Nucleus accumbens (tissue), 56 donors: ENCODE measurements at places on chromosomes 7 and 10.

DNA sequence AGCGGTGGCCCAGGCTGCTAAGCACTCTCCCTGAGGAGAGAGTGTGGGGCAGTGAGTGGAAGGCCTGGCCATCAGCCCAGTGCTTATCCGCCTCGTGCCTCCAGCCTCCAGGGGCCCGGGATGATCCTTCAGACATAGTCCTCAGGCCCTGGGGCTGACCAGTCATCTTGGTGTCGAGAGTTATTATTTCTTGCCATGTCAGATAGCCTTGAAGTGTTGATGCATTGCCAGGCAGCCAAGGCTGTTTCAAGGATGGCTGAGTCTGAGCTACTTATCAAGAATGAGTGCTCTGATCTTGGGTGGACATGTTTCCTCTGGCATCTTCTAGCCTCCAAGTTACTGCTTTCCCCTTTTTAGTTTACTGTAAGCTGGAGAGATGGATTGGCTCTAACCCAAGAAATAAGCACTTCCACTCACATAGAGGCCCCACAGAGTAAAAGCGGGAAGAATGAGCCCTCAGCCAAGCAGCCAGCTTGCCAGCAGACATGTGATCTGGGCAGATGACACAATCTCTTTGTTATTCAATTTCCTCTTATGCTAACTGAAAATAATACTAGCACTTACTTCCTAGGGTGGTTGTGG lies 136.5 kb upstream of the NAMPT start:
- no peak for DNase-seq

DNA sequence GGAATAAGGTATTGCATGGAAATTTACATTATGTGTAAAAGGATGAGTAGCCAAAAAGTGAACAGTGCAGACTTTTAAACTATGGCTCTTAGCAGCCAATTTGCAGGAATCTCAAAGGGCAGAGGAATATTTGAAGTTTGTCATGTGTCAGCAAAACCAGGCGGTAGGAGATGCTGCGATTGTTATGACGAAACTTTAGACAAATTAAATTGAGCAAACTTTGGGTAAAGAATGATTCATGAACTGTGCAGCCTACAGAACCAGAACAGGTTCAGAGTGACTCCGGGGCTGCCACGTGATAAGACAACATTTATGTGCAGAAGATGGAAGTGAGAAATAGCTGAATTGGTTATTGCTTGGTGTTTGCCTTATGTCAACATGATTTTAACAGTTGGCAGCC lies 39.2 kb upstream of the CCDC6 start:
- DNase-seq = no peak

DNA sequence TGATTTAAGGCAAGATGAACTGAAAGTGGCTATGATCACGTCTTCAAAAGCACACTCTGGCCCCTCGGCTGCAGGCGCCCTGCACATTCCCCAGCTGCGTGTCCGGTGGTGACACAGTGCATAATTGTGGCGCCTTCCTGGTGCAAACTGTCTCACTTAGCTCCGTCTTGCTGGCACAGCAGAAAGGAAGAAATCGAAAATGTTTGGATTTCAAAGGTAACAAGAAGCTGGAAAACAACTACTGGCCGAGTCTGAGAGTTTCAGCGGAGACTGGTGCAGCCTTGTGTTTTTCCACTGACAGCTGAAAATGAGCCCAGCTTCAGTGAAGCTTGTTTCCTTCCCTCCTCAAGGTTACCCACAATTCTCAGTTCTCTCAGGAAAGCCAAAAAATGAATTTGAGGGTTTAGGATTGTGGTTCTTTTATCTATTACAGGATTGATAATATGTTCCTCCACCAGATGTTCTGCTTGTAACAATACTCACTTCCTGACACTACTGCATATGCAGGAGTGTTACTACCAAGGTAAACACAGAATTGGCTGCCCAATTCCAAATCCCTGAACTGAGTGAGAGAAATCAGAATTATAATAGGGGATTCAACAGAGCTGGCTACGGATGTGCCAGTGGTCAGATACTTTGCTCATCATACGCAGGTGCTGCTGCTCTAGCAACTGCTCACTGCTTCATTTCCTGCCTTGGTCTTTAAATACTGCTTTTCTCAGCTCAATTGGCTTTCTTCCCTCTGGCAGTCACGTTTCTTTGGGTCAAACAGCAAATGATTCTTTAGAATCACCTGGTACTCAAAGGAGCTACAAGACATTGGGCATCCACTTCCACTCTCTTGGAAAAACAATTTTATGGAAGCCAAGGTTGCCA lies 63.7 kb downstream of the TRUB1 start:
- no peak for DNase-seq

GRCh38 chr7:52586704-52587103 lies 448.7 kb upstream of the POM121L12 start:
- DNase-seq = no peak

GRCh38 chr7:156000601-156001396 lies 188.5 kb upstream of the SHH start:
- DNase-seq = no peak

- DNase-seq = no peak
Measured at GRCh38 chr10:111481261-111481826, 404.5 kb downstream of the ADRA2A start.

- no peak for DNase-seq
Measured at GRCh38 chr7:128878226-128879105, 15.8 kb downstream of the ATP6V1F start.

DNA sequence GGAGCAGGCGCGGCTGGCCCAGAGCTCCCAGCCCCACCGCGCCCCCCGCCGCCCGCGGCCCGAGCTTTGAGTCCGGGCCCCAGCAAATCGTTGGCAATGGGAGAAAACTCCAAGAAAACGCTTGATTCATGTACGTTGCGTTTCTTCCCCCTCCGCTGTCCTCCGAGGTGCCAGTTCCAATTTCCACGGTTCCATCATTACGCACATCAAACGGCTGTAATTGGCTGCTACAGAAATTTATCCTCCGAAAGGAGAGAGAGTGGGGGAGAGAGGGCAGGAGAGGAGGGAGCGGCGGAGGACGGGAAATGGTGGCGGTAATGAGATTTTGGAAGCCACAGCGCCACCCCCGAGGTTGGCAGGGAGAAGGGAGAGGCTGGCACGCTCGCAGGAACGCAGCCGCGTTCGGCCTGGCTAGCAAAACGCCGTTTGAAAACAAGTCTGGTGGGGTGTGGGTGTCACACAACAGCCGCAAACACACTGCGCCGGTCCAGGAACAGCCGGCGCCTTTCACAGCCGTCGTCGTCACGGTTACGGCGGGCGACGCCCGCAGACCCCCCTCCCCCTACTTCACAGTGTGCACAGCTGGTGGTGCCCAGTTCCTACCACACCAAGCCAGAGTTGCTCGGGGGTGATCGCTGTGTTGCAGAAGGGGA lies 57.5 kb downstream of the UNCX start:
- peak; percentile 23 for DNase-seq

DNA sequence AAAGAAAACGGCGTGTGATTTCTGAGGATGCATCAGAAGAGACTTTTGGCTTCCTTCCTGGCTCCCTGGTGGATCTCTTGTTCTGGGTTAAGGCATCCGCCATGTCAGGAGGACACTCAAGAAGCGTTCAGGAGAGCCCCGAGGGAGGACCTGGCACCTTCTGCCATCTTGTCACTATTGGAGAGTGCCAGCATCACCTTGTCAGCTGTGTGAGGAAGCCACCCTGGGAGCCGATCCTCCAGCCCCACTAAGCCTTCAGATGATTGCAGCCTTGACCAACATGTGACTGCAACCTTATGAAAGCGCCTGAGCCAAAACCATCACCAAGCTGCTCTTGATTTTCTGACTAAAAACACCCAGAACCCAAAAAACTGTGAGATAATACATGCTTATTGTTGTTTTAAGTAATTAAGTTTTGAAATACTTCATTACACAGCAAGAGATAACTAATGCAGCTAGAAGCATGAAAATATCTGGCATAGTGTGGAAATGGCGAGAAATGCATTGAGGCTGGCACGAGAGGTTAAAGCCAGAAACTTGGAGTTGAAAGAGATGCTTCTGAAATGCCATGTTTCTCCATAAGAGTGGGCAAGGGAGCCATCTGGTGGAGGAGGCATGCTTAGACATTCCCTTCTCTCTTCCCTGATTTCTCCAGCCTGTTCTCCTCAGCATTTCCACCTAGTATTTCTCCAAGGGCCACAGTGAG lies 5.4 kb upstream of the ZFYVE27 start:
- peak; percentile 15 for DNase-seq

DNA sequence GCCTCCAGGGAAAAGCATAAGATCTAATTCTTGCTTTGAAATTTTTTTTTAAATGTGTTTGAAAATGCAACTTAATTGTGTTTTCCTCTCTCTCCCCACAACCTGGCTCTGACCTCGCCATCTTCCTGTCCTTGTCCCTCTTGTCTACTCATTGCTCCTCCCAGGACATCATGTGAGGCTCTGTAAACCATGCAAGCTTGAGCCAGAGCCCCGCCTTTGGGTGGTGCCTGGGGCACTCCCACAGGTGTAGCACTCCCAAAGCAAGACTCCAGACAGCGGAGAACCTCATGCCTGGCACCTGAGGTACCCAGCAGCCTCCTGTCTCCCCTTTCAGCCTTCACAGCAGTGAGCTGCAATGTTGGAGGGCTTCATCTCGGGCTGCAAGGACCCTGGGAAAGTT lies 9.8 kb upstream of the CDHR1 start:
- no peak for DNase-seq

DNA sequence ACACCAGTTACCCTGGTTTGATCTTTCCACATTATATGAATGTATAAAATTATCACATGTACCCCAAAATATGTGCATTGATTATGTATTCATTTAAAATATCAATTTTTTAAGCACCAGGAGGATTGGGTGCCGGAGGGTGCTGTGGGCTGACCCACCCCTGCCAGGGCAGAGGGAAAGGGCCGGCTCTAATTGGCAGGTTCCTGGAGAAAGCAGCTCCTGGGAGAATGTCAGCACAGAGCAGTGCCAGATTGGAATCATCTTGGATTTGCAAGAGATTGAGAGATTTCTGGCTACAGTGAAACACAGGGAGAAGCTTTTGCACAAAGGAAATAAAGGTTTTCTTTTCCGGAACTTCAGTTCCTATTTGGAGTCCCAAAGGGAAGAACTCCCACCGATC lies 264.4 kb upstream of the TCERG1L start:
- no peak for DNase-seq

DNA sequence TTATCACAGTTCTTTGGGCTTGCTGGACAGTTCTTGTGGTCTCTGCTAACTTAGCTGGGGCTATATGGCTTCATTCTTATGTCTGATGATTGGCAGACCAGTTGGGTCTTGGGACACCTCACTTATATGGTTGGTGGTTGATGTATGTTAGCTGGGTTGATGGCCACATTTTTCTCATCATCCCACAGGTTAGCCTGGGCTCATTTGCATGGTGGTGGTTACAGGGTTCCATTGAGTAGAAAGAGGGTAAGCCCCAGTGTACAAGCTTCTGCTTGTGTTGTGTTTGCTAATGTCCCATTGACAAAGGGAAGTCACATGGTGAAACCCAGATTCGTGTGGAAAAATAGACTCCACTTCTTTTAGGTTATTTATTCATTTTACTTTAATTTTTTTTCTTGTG lies 40.6 kb downstream of the TMEM60 start:
- no peak for DNase-seq

DNA sequence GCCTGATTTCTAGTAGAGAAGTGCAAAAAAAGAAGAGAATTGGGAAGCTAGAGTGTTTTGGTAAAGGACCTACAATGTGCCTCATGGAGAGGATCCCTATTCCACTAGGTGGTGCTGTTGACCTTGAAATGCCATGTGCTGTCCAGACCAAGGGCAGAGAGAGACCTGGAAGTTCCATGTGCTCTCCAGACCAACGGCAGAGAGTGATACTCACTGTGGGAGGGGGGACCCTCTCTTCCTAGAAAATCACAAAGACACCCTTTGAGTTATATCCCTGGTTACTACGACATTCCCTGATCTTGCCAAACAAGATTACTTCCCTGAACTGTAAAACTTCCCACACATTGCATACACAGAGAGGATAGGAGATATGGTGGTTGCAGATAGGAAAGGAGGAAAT lies 212.7 kb upstream of the ZNF804B start:
- no peak for DNase-seq

- no peak for DNase-seq
Measured at GRCh38 chr7:140641524-140642195, 1.0 kb upstream of the DENND2A start.

- DNase-seq = no peak
Measured at GRCh38 chr10:125982260-125982948, 86.0 kb downstream of the FANK1 start.

- DNase-seq = no peak
Measured at GRCh38 chr7:113338071-113338696, 219.8 kb upstream of the SMIM30 start.

DNA sequence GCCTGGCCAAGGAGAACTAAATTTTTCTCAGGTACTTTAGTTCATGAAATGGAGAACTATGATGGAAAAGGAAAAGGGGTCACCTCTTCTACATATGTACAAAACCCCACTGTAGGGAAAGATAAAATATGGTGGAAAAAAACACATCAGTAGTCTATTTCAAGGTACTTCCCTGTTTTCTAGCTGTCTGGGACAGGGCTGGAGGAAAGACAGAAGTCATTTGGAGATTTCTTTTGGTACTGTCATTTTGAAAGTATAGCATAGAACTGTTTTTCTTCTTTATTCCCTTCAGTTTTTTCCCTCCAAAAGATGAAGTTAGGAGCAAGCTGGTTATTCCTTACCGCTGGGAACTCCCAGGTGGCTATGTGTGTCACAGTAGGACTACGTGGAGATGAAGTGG lies 196.1 kb downstream of the DOCK4 start:
- no peak for DNase-seq

DNA sequence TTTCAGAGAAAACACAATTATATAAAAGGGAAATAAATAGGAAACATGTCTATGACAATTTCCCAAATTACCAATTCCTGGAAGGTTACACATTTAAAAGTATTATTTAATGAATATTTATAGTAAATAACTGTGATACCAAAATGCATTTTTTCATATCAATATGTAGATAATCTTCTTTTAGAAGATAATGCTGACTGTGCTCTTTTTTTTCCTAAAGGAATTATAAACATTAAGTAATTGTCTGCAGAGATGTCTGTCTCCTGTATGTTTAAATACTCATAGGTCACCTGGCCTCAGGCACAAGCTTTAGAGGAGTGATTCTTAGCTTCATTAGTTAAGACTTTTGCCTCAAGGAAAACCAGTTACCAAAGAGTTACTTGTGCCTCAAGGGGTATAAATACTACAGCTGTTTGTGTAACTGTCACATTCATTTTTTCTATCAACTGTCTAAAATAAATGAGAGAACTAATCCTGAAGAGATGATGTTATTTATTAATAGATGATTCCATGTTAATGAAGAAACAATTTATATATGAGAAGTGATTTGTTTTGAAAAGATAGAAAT lies 77.1 kb downstream of the DNAJC1 start:
- no peak for DNase-seq

- DNase-seq = no peak
Measured at GRCh38 chr10:75720157-75720556, 288.7 kb downstream of the LRMDA start.

DNA sequence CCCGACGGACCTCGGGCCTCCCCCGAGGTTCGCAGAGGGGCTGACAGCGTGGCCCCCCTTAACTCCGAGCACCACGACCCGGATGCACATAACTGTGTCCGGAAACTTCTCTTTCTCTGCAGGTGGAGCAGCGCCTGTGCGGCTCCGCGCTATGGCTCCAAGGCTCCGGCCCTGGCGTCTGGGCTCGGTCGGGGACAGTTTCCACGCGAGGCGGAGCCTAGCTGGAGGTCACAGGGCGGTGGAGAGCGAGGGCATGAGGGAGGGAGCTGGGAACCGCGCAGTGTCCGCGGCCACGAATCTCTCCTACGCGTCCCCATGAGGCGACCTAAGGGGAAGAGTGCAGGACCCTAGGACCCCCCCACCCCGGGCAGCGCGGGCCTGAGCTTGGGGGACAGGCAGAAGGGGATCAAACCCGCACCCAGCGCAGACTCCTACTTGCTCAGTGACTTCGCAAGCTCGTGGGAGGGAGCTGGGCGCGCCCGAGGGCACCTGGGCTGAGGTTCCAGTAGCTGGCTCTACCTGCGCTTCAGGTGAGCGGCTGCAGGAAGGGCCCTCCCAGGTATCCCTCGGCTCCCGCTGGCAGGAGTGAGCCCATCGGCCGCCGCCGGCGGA lies 8.6 kb upstream of the MNX1 start:
- DNase-seq = no peak
